Epithelial cell of alveolus of lung (primary cell): ENCODE measurements at places on chromosomes 16 and 17. TPM values are rescaled to one million over a fixed set of nuclear protein-coding genes. Genes with fewer than 3 reads are reported as not detected.

Gene SMIM36
- total RNA-seq, result not detected in 2 replicates

Gene CTRL
- total RNA-seq, result 0.26 and 0.80 TPM in 2 replicates

Gene LRRC46
- total RNA-seq, result 0.13 TPM in 1 of 2 replicates, not detected in the other

Gene NPIPB13
- total RNA-seq, result 0.13 and 0.64 TPM in 2 replicates

Gene ANKRD13B
- 5.0 and 8.1 TPM in 2 replicates for total RNA-seq

Gene PLLP
- 0.91 TPM in 1 of 2 replicates, not detected in the other for total RNA-seq

Gene TAT
- not detected in 2 replicates for total RNA-seq

Gene KRTAP4-5
- total RNA-seq, result not detected in 2 replicates

Gene GSG1L
- not detected in 2 replicates for total RNA-seq

Gene KRT15
- 0.96 and 2.7 TPM in 2 replicates for total RNA-seq

Gene IGF2BP1
- 13.3 and 17.2 TPM in 2 replicates for total RNA-seq

Gene CLEC3A
- total RNA-seq, result not detected in 2 replicates

Gene TEX14
- under 0.01 TPM in 1 of 2 replicates, not detected in the other for total RNA-seq

Gene MYH3
- total RNA-seq, result under 0.01 and 13.7 TPM in 2 replicates

Gene PIK3R5
- 0.26 TPM in 1 of 2 replicates, not detected in the other for total RNA-seq

Gene KRTAP1-5
- 10.1 TPM in 1 of 2 replicates, not detected in the other for total RNA-seq

Gene CIBAR2
- not detected in 2 replicates for total RNA-seq

Gene C17orf107
- 0.80 and 7.0 TPM in 2 replicates for total RNA-seq

Gene DPEP3
- total RNA-seq, result not detected in 2 replicates
